ENCODE measurements at places on chromosomes 1 and 21.

- DNase-seq, result no peak
Observed at GRCh38 chr1:176853503-176853902, 311.0 kb downstream of the ASTN1 start.

- DNase-seq, result no peak
Observed at GRCh38 chr1:145961425-145962156, 2.8 kb downstream of the ANKRD34A start.

- DNase-seq, result no peak
Observed at GRCh38 chr1:214102907-214103306, 115.1 kb downstream of the PROX1 start.

DNA sequence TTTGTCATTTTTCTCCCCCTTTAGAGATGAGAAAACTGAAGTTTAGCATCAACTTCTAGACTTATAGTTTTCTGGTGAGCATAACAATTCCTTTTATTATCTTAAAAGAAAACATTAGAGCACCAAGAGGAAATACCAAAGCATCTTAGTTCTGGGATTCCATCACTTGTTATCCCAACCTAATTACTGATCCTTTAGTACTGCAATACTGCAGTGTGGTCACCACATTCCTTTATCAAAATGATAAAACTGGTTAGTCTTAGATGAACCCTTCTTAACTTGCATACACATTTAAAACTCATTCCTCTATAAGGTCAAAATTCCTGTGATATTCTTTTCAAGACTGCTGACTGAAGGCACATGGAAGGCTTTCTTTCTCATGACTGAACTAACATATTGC lies 23.1 kb downstream of the SOD1 start:
- DNase-seq, result no peak

- DNase-seq, result no peak
Observed at GRCh38 chr1:67771152-67771551, 62.1 kb downstream of the GNG12 start.
